Stimulated activated CD4-positive, alpha-beta T cell treated with anti-CD3 and anti-CD28 coated beads, TNF-alpha, amount 100 ng/mL, for 1 hour (primary cell): ENCODE measurements at places on chromosomes 6 and 20.

DNA sequence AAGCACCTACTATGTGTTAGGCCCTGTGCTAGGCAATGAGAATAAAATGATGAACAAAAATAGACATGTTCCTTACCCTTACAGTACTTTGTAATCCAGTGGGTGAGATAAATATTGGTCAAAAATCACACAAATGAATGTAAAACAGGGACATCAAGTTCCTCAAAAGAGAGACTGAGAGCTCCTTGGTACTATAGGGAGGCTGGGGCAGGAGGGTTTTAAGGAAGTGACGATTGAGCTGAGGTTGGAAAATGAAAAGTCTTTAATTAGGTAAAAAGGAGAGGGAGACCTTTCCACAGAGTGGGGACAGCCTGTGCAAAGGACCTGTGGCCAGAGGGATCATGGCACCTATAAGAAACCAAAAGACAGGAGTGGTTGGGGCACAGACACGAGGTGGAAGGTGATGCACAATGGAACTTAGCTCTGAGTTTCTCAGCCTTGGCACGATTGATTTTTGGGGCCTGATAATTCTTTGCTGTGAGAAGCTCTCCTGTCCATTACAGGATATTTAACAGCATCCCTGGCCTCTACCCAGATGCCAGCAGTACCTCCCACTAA lies 140.3 kb downstream of the CEP57L1 start:
- no peak for DNase-seq

DNA sequence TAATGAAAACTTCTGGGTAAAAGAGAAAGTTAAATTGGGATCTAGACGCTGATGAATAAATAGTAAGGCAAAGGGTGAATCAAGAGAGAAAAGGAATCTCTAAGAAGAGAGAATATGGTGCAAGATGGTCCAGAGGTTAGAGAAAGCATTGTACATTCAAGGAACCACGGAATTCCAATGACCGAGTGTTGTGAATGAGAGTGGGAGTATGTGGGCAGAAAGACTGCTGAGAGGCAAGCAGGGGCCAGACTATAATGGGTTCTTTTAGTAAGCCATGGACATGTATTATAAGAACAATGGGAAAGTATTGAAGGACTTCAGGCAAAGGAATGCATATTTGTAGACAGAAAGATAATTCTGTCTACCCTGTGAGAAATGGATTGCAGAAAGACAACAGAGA lies 45.2 kb downstream of the SPTLC3 start:
- DNase-seq: no peak

- no peak for DNase-seq
Measured at GRCh38 chr6:27608916-27609883, 136.3 kb upstream of the ZNF184 start.

DNA sequence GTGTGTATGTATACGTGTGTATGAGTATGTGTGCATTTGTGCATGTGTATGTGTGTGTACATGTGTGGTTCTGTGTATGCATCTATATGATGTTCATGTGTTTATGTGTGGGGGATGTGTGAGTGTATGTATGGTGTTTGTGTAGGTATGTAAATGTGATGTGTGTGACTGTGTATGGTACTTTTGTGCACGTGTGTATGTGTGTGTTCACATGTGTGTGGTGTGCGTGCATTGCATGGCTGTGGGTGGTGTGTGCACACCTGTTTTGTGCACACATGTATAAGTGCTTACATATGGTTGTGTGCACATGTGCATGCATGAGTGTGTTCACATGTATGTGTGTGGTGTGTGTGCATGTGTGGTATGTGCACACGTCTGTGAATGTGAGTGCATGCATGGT lies 6.2 kb downstream of the THBS2 start:
- no peak for DNase-seq

- DNase-seq: no peak
Measured at GRCh38 chr6:21420146-21420878, 173.2 kb upstream of the SOX4 start.

DNA sequence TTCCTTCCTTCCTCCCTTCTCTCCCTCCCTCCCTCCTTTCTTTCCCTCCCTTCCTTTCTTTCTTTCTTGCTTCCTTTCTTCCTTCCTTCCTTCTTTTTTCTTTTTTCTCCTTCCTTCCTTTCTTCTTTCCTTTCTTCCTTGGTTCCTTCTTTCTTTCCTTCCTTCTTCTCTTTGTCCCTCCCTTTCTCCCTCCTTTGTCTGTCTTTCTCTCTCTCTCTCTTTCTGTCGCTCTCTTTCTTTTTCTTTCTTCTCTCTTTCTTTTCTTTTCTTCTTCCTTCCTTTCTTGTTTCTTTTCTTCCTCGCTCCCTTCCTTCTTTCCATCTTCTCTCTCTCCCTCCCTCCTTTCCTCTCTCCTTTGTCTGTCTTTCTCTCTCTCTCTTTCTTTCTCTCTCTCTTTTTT lies 601.9 kb upstream of the JAG1 start:
- no peak for DNase-seq

DNA sequence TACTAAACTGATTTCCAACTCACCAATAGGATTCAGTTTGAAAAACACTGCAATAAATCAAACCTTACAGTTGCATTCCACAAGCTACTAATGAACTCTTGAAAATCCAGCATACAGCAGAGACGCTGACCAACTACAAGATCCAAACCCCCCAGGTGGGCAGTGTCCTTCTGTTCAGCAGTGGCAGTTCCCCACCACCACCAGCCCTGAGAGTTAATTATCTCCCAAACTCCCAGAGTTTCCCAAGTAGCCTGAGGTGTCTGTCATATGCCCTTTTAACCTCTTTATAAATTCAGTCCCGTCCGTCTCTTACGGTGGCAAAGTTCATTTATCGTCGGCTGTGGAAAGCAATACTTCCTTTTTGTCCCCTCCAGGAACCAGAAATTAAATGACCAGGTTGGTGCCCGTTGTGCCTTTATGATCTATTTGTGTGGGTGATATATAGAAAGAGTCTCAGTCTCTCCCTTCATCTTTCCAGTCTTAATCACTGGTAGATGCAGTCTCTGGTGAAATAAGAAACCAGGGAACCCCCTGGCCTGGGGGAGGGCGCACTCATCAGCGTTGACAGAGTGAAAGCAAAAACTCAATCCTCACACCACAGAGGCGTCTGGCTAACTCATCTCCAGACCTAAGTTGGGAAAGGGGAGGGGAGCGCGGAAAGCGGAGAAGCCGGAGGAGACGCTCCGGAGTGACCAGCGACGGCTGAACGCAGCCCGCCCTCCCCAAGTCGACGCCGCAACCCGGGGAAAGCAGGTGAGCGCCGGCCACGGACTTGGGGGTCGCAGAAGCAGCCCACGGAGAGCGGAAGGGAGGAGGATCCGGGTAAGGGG lies 717 bp downstream of the MRPL14 start:
- DNase-seq: peak; percentile 48

GRCh38 chr20:51876313-51876940 lies 74.1 kb upstream of the SALL4 start:
- DNase-seq: no peak

- no peak for DNase-seq
Measured at GRCh38 chr6:148455225-148455624, 112.6 kb downstream of the SASH1 start.

- DNase-seq: no peak
Measured at GRCh38 chr6:168217216-168217879, 102.2 kb downstream of the DACT2 start.

- DNase-seq: no peak
Measured at GRCh38 chr20:2738331-2739041, 45.9 kb downstream of the EBF4 start.

DNA sequence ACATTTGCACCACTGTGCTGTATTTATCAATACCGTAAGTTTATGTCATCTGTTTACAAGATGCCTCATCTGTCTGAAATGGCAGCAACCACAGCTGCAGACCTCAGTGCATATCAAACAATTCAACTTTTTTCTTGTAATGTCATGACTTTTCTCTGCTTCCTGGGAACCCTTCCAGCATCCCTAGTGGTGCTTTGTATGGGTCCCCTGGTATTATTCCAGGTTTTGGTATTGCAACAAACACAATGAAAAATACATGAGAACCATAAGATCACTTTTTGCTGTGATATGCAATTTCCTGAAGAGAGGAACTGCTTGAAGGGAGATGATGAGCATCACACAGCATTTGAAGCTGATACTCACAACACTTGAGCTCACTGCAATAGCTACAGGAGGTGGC lies 12.0 kb upstream of the TXNDC5 start:
- DNase-seq: no peak

DNA sequence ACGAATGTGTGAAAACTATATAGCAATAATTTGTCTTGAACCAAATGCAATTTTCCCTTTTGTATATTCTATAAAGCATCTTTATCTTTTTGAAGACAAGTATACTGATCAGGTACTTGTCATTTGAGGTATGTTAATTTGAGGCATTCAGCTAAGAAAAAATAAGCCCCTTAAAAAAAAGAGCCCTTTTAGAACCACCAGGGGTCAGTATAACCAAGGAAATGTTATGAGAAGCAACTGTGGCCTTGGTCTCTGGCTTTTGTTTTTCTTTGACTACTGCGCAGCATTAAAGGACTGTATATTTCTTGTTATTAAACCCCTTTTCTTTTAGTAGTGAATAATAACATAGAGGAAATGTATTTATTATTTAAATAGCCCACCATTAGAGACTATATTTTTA lies 43.1 kb downstream of the CD109 start:
- DNase-seq: no peak

GRCh38 chr6:148971031-148971927 lies 224.4 kb downstream of the UST start:
- DNase-seq: no peak

DNA sequence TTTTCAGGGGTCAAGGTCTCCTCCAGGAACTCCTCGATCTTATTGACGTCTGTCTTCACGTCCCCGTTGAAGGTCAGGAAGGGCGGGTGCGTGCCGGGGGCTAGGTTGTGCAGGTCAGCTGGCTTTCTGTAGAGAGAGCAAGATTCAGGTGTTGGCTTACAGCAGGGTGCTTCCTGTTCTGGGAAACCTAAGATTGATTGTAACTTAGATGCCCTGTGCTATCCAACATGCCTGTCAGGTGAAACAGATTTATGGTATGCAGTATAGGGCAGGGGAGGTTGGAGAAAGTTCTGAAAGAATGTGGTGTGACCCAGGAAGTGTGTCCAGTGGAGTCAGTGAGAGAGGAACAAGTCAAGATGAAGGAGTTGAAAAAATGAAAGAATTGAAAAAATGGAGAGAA lies 66.4 kb downstream of the CLIC5 start:
- DNase-seq: no peak

GRCh38 chr20:364905-365794 lies 15.4 kb upstream of the TRIB3 start:
- DNase-seq: no peak

GRCh38 chr6:109877028-109878004 lies 100.8 kb upstream of the GPR6 start:
- no peak for DNase-seq

GRCh38 chr6:83258517-83258916 lies 65.4 kb downstream of the RWDD2A start:
- no peak for DNase-seq

GRCh38 chr6:114764866-114765265 lies 422.0 kb upstream of the HS3ST5 start:
- no peak for DNase-seq

DNA sequence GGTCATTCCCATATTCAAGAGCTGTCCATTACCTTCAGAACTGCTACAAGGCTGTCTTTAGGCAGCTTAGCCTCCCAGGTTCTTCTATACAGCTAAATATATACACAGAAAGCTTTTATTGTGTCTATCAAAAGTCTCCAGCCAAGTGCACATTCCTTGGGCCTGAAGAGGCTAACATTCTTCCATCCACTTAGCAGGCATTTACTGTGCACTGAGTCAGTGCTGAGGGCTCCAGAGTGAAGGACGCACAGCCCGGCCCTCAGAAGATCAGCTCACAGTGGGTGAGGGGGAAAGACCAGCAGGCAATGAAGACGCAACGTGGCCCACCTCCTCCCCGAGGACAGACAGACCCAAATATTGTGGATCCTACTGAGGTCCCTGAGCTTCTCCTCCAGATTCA lies 569.9 kb downstream of the CDH26 start:
- DNase-seq: no peak

DNA sequence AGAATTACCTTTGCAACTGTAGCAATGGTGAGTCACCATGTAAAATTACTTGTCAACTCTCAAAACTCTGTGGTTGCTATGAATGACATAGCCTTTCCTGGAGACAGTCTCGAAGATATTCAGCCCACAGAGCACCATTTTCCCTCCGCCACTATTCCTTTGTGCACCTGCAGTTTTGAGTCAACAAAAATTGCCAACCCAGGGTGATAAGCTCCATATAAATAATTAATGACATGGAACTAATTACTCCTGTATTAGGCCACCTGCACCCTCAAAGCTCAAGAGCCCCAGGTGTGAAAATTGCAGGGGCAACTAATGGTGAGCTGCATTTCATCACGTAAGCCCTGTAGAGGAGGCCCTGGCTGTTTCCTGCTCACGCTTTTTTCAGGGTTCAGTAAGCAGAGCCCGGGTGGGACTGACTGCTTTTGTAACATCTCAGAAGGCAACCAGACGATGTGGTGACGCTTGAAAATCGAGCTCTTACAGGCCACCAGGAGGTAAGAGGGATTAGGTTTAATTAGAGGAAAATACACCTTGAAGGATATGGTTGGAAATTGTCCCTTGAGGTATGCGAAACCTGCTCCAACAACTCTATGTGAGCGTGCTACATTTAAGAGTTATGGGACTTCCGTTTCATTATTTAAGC lies 70.8 kb downstream of the BMP2 start:
- DNase-seq: no peak

GRCh38 chr20:57457243-57458095 lies 66.3 kb downstream of the RBM38 start:
- DNase-seq: no peak

GRCh38 chr20:57245997-57246396 lies 20.4 kb downstream of the BMP7 start:
- DNase-seq: no peak

DNA sequence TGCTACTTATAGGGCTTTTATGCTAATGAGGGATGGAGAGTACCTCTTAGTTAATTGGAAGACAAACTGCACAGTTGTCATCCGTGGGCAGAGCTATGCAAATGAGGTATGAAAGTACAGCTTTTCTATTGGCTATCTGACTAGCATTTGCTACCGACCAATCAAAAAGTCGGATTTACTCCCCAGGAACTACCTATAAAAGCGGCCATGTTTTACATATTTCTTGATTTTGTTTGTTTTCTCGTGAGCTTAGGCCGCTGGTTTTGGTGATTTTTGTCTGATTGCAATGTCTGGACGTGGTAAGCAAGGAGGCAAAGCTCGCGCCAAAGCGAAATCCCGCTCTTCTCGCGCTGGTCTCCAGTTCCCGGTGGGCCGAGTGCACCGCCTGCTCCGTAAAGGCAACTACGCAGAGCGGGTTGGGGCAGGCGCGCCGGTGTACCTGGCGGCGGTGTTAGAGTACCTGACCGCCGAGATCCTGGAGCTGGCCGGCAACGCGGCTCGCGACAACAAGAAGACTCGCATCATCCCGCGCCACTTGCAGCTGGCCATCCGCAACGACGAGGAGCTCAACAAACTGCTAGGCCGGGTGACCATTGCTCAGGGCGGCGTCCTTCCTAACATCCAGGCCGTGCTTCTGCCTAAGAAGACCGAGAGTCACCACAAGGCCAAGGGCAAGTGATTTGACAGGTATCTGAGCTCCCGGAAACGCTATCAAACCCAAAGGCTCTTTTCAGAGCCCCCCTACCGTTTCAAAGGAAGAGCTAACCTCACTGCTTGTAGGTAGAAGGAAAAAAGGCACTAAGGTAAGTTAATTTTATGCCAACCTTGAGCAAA lies 36.9 kb downstream of the HFE start:
- no peak for DNase-seq
